ENCODE measurements at places on chromosomes 11 and 22.

DNA sequence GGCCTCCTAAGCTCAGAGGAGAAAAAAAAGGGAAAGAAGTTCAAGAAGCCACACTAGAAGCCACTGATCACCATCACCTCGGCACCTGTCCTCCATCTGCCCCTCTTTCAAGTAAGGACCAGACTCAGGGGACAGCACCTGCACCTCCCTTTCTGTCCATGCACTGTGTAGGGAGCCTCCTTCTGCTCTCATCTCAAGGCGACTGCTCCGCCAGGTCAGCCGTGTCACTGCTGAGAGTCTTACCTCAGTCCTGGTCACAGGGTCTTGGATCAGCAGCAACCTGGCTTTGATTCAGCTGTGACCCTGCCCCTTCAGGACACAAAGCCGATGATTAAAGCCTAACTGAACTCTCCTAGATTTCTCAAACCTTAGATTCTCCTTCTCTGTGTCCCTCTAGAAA lies 101.5 kb downstream of the ZNF280B start:
- no peak for DNase-seq

GRCh38 chr11:118232659-118233058 lies 7.8 kb upstream of the JAML start:
- no peak for DNase-seq

- no peak for DNase-seq
Measured at GRCh38 chr11:9150926-9151325, 59.5 kb upstream of the SCUBE2 start.

GRCh38 chr11:6057452-6057851 lies 26.9 kb upstream of the OR56A1 start:
- no peak for DNase-seq

- DNase-seq, result no peak
Measured at GRCh38 chr11:16605389-16605893, 133.0 kb upstream of the C11orf58 start.

DNA sequence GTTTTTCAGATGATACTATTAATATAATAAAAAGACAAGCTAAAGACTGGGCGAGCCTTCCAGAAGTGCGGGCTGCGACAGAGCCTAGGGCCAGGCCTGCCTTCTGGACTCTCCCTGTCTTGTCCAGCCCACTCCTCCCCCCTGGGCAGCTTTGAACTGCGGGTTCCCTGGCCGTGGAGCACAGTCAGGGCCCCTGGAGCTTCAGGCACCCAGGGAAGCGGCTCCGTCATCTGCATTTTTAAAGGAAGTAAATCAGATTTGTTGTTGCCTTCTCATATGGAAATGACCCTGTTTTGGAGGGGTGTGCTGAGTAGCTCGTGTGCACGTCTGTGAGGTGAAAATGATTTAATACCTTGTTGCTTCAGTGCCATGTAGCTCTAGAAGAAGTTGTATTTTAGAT lies 265.3 kb downstream of the TBC1D22A start:
- no peak for DNase-seq

- no peak for DNase-seq
Measured at GRCh38 chr11:63564056-63564774, 1.0 kb upstream of the PLAAT2 start.

DNA sequence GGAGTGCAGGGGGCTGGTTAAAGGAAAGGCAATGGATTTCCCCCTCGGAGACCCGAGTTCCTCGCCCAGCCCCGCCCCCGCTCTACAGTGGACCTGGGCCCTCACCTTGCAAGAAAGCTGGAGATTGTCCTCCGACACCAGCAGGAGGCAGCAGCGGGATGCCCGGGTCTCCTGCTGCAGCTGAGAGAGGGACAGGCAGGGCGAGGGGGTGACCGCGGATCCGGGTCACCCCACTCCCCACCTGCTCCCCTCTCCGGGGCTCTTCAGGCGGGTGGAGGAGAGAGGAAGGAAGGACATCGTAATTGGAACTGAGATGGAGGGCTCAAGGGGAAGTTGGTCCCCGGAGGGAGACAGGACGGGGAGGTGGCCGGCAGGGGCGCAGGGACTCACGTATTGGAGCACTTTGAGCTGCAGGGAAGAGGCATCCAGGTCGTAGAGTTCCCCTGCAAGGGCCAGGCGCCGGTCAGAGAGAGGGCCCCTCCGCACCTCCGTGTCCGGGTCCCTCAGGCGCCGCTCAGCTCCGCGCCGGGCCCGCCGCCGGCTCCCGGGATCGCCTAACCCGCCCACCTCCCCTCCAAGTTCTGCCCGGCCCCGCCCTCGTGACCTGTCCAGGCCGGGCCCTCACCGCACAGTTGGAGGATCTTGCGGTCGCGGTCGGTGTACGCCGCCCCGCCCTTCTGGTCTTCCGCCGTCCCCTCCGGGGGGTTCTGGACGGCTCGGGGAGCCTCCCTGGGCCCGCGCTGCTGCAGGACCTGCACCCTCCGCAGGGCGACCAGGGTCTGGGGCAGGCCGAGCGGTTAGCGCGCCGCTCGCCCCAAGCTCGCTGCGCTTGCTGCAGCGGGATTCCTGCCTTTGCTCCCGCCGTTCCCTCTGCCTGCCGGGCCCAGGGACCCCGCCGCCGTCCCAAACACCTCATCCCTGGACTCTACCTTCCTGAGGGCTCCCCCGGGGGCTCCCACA lies 84.1 kb downstream of the PDE2A start:
- no peak for DNase-seq

DNA sequence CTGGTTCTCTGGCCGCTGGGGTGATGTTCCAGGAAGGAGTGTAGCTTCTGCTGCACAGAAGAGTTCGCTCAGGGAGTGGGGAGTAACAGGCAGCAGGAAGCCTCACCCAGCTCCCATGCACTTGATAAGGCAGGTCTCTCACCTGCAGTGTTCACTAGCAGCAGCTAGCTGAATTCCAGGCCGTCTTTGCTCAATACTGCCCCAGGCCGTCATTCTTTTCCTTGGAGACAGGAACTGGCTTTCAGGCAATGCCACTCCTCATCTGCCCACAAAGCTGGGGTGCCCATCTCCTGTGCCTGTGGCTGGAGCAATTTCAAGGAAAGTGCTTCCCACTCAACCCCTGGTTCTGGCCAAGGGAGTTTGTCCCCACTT lies 66.1 kb downstream of the ARHGAP42 start:
- DNase-seq, result no peak

All from stimulated activated CD4-positive, alpha-beta T cell treated with anti-CD3 and anti-CD28 coated beads, Interleukin-1b, Interleukin-23, amount 100 ng/mL, for 4 hours (primary cell).